Stimulated activated CD8-positive, alpha-beta memory T cell treated with anti-CD3 and anti-CD28 coated beads, Interleukin-4, amount 100 ng/mL, for 1 hour (primary cell): ENCODE measurements at places on chromosomes 7 and 10.

DNA sequence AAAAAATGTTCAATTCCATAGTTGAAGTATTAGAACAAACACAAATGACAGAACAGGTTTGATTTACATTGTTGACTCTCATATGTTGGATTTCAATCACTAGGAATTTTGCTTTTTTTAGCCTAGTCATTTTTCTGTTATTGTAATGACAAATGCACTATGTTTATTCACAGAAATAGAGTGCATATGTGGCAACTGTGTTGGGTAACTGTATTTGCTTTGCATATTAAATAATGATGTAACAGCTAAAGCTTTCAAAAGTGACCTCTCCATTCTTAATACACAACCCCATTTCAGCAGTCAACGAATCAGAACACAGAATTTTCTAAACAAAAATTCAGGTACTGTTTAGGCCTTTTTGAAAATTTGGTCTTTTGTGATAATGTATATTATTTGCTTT lies 54.0 kb upstream of the SLC26A5 start:
- DNase-seq: no peak

DNA sequence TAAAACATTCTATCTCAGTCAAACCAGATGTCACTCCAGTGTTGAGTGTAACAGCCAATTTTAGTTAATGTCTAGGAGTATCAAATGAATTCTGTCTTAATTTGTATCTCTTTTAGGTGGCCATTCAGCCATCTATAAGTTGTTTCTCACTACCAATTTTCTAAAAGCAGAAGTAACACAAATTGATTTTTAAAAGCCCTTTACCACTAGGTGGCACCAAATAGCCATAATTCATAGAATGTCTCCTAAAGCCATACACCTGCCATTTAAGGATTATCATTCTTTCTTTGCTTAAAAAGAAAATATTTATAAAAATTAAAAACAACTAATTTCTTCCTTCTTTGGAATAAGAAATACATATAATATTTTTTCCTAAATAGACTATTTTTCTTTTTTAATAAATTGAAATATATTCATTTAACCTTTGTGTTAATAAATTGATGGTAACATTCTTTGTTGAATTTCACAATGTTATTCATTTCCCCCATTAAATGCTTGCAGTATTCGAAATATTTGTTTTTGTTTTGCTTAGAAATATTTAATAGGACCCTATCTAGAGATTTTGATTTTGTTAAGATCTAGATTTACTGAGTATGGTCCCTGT lies 107.8 kb upstream of the PPP1R3A start:
- DNase-seq: no peak

- DNase-seq: no peak
These were observed 62.9 kb upstream of the TRIM8 start for GRCh38 chr10:102581401-102581800.

GRCh38 chr10:35606430-35606829 lies 1.3 kb downstream of the GJD4 start:
- DNase-seq: no peak

GRCh38 chr7:122166275-122166674 lies 22.2 kb upstream of the AASS start:
- no peak for DNase-seq

DNA sequence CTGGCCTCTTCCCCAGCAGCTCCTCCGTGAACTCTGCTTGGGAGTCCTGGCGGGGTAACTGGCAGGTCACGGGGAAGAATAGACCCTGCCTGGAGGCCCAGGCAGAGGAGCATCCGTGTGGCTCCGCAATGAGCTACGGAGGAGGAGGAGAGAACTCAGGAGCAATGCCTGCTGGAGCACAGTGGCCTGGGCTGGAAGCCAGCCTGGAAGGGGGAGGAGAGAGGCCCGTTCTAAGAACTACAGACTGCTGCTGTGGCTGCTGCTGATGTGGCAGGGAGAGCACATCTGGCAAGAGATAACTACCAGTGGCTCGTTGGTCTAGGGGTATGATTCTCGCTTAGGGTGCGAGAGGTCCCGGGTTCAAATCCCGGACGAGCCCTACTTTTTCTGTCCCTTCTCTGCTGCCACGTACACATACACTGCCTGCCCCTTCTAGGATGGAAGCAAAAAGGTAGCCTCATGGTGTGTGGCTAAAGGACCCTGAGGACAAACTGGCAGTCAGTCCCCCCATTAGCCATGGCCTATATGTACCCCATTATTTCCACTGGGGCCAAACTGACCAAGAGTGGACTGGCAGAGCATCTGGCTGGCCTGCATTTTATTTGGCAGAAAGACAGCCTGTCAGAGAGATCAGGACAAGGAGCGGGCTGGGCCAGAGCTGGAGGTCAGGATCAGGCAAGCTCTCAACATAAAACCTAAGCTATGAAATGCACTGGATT lies 7.7 kb upstream of the OPN1SW start:
- DNase-seq: no peak

DNA sequence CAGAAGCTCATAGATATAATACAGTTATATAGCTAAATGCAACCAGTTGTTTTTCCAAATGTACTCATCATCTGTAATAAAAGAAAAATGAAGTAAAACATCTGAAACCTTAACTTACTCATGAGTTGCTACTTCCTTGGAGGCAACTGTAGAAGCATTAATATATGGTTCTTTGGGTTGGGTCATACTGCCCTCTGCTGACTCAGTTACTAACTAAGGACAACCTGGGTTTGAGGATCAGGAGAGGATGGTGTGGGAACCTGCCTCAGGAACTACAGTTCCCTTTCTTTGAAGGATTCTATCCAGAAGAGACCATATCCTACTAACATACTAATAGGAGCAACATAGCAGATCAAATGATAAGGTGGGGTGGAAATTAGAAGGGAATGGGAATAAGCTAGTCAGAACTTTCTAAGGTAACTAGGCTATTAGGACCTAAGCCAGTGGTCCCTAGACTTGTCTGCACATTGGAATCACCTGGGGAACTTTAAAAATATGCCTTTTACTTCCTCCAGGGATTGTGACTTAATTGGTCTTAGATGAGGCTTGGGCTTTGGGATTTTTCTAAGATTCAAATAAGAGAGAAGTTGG lies 20.7 kb downstream of the COX15 start:
- DNase-seq: no peak

- DNase-seq: no peak
These were observed 718.6 kb downstream of the SORCS3 start for GRCh38 chr10:105359708-105360107.

DNA sequence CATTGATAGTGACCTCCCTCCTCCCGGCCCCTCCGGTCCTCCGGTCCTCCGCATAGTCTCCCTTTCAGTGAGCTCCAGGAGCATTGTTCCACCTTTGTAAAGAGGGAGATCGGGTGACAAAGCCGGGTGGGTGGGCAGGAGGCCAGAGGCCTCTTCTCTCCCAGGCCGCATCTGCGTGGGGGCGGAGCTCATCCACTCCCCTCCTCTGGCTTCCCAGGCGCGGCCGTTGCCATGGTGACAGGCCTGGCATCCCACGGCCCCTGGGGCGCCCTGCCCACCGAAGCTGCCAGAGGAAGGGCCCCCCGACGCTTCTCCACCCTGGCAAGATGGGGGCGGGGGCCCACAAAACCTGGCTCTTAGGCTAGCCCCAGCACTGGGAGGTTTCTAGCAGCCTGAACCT lies 4.4 kb upstream of the FZD9 start:
- DNase-seq: no peak

GRCh38 chr7:51040787-51041186 lies 258.1 kb upstream of the GRB10 start:
- no peak for DNase-seq

DNA sequence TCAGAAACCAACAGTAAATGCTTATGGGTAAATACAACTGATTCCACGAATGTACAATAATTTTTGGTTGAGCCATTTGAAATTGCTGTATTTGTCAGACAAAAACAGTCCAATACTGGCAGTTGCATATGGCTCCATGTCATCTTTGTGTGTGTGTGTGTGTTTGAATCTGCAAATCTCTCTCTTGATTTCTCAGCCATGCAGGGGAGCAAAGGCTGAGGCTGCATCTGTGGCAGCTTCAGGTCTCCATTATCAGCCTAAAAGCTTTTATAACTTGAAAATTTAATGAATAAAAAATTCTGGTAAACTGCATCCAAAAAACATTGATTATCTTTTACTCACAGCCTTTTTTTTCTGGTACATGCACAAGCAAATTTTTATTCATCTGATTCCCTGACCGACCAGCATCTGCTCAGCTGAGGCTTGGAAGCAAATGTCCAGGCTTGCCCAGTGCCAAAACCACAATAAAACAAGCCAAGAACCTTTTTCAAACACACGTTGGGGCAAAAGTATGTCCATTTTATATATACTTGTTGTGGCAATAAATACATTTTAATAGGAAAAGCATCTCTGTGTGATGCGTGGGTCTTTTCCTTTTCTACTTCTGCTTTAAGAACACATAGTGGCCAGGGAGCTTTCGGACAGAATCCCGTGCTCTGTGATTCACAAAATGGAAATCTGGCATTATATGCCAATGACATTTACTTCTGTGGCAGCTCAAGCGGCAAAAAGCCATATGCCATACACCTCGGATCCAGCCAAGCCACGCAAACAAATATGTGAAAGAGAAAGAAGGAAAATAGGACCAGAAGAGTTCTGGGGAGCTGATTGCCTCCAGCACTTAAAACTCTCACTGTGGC lies 275.6 kb upstream of the AOAH start:
- no peak for DNase-seq

DNA sequence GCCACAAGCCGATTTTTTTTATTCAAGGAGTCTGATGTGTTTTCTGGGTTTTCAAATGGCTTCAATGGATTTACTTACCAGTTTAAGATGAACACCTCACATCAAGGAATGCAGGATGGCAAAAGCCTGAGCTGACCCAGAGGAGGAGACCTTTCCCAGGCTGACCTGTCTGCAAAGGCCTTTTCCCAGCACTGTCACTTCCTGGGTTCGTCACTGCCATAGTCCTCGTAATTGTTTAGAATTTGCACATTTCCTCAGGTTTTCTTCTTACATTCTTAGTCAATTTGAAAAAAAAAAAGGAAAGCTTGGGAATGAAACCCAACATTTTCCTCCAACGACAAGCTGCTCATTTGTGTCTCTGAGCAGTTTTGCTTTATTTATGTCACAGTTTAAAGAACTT lies 42.0 kb downstream of the PTER start:
- DNase-seq: no peak

DNA sequence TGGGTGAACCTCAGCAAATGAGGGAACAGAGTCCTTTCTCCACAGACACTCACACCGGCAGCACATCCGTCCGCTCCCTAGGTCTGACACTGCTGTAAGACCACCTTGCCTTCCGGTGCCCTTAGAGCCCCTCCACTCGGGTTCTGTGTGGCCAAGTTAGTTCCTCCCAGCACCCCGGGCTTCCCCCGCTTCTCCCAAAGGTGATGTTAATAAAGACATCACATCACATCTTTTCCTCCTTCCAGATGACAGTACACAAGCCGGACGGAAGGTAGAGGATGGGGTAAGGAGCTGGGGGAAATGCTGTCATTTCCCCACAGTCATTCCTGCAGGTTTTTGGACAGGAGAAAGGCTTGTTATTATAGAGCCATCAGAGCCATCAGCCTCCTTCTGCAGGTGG lies 42.3 kb downstream of the OAT start:
- DNase-seq: no peak

GRCh38 chr7:39574673-39575349 lies 8.6 kb downstream of the YAE1 start:
- DNase-seq: no peak

DNA sequence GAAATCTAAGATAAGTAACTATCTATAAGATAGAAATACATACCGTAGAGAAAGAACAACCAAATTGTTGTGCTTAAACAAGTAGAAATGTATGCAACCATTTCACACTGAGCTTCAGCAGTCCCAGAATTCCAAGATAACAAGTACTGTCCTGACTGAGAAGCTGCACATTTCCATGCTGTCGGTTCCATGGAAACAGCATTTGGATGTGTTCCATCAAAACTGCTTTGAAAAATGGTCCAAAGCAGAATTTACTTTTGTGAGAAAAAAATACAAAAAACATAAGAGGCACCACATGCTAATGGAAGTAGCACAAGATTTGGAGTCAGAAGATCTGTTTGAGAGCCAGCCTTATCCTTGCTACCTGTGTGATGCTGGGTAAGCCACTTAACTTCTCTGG lies 92.6 kb downstream of the MTERF1 start:
- no peak for DNase-seq

DNA sequence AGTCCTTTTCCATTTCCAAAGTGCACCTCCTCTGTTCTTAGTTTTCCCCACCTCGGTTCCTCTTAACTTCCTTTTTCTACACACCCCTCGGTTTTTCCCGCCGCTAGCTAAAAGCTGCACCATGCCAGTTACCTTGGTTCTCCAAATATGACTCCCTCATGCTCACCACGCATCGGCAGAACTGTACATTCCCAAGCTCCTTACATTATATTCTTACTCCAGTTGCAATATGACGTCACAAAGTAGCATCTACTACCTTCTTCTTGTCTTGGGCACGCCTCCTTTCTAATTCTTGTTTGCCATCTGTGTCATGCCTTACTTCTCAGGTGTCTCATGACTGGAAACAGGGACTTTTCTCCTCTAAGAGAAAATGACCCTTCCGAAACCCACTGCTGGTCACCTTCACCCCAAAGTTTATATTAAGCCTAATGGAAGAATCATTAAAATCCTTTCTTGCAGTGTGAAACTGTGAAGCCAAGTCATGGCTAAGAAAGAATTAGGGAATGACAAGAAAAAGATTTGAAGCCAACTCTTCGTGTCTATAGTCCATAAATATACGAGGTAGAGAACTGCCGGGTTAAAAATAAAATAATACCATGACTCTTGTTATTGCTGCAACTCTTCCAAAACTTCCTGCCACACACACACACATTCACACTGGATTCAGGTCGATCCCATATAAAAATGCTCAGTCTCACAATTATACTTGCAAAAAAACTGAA lies 1.7 kb downstream of the ESYT2 start:
- DNase-seq: no peak

- DNase-seq: no peak
These were observed 44.5 kb downstream of the WDFY4 start for GRCh38 chr10:48729222-48729621.

DNA sequence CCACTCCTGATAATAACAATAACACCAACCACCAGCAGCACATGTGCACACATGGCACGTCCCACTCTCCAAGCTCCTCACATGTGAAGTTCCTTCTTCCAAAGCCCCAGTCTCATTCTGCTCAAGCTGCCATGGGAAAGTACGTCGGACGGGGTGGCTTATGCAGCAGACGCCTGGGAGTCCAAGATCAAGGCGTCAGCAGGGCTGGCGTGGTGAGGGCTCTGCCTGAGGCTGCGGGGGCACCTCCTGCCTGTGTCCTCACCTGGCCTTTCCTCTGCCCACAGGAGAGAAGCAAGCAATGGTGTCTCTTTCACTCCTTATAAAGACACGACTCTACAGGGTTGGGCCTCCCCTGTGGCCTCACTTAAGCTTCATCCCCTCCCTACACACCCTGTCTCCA lies 68.8 kb upstream of the INSIG1 start:
- no peak for DNase-seq

DNA sequence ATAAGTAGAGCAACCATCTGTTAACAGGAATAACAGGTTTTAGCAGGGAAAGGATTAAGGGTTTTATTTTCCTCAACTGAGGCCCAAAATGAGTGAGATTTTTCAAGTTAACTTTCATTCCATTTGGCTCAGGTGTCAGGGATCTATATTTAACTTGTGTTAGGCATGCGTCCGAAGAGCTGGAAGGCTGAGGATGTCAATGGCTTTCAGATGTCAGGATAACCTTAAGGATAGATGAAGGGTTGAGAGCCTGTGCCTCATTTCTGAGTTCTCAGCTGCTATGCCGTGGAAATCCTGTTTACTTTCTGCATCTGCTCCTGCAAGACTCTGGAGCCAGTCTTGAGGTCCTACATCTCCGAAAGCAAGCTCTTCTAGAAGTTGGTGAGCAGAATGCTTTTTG lies 36.4 kb upstream of the CD36 start:
- DNase-seq: no peak
